ENCODE measurements at places on chromosomes 5 and 9. TPM values are rescaled to one million over a fixed set of nuclear protein-coding genes. Genes with fewer than 3 reads are reported as not detected.

DNA sequence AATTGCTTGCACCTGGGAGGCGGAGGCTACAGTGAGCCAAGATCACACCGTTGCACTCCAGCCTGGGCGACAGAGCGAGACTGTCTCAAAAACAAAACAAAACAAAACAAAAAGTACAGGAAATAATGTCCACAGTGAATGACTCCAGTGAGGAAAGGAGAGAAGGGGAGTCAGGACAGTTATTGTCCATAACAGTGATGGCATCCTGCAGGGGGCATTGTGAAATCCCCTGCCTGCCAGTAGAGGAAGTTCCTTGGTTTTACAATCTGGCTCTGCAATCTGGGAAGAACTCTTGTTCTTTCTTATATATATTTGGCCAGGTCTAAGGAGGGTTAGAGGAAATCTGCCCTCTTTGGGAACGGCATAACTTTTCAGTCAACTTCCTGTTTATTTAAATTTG lies 8.2 kb downstream of the SH3GL2 start:
- no peak overlapping the region for H3K27ac ChIP-seq
- no peak for DNase-seq
- no peaks in the 10 kb centered on the region for H3K36me3 ChIP-seq
- H3K4me3 ChIP-seq = no peak overlapping the region

The ZNF483 gene
- total RNA-seq = not detected

The RNF208 gene
- total RNA-seq = 14.2 TPM

The EFNA5 gene
- total RNA-seq = 216 TPM
